ENCODE measurements at places on chromosomes 7 and 10.

- DNase-seq = no peak
Observed at GRCh38 chr10:70940834-70941568, 52.6 kb upstream of the PCBD1 start.

GRCh38 chr7:156612930-156613329, 27.6 kb upstream of the RNF32 start:
- no peak for DNase-seq

DNA sequence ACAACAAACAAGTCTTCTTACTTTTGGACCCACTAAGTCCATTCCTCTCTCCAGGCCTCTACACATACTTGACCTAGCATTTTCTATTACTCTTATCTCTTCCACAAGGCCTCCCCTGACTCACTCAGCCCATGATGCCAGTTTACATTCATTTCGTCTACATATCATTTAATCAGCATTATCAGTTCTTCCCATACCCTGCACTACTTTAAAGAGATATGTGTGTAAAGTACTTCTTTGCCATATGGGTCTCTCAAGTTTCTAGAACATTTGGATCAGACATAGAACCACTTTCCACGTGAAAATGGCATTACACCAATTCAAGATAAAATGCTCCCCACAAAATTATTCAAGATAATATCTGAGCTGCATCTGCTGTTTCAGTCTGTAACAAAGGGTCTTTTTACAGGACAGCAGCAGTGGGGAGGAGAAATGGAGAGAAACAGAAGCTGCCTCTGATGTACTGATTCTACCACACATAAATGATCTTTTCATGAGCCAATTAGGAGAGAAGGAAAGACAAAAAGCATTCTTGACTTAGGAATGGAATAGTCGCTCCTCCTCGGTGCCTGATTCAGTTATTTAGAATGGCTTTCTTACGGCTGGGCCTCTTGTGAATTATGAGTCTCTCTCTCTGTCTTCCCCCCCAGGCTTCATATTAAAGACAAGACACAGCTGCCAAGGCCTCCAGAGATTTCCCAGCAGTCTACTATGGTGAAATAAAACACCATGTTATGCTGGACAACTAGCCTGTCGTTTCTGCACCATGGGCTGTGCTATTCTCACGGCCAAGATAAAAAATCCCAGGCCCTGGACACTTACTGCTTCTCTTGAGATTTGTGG, 46.9 kb upstream of the SEPTIN7 start:
- DNase-seq = no peak

DNA sequence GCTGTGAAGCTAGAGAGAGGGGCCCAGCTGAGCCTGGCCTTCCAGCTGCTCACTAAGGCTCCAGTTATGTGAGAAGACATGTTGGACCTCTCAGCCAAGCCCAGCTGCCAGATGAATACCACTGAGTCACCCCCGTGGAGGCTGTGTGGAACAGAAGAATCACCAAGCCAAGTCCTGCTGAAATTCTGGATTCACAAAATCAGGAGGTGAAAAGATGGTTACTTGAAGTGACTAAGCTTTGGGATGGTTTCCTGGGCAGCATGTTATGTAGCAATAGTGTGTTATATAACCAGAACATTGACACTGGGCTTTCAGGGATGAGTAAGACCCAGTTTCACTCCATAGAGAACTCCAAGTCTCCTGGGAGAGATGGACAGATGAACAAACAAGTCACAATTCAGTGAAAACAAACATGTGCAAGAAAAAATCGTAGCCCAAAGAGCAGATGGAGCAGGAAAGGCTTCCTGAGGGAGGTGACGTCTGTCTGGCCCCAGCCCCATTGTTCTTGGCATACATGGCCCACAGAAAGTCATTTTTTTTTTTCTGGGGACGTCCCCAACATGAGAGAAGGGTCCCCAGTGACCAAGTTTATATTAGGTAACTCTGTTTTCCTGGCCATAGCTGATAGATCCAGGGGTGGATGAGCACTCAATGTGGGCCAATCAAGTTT, 64.1 kb upstream of the PDZD8 start:
- no peak for DNase-seq

- peak; percentile 25 for DNase-seq
Observed at GRCh38 chr7:92276460-92276864, 30.7 kb downstream of the ANKIB1 start.

DNA sequence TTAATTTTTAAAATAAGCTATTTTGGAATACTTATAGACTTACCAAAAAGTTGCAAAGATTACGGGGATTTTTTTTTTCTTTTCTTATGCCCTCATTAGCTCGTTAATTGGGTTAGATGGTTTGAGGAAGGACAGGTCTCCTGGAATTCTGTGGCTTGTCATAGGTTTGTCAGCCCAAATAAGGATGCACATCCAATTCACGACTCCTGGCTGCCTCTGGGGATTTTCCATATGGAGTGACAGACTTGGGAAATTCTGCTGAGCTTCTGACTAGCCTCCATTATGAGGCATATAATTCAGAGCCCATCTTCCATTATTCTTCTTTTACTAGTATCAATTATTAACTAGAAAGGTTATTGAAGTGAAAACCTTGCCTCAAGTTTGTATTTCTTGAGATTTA, 102.1 kb downstream of the AUTS2 start:
- DNase-seq = no peak

DNA sequence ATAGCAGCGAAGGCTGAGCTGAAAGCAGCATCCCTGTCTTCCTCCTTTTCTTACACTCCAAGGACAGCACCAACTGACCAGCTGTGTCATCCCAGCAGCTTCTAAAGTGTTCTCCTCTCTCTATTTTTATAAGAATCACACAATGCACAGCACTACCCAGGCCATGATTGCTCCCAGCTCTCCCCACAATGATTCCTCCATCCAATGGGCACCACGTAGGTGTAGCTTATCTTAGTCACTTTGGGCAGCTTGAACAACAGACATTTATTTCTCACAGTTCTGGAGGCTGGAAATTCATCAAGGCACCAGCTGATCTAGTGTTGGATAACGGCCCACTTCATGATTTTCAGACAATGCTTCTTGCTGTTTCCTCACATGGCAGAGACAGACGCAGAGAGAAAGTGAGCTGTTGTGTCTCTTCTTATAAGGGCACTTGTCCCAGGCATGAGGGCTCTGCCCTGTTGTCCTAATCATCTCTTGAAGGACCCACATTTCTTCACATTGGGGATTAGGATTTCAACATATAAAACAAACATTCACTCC, 92.0 kb upstream of the CDC14C start:
- no peak for DNase-seq

GRCh38 chr10:68153473-68154210, 44.4 kb downstream of the MYPN start:
- DNase-seq = no peak

- DNase-seq = peak; percentile 76
Observed at GRCh38 chr10:22251751-22252223, 34.0 kb upstream of the EBLN1 start.

GRCh38 chr10:53183733-53184132, 411.1 kb upstream of the MBL2 start:
- DNase-seq = no peak

DNA sequence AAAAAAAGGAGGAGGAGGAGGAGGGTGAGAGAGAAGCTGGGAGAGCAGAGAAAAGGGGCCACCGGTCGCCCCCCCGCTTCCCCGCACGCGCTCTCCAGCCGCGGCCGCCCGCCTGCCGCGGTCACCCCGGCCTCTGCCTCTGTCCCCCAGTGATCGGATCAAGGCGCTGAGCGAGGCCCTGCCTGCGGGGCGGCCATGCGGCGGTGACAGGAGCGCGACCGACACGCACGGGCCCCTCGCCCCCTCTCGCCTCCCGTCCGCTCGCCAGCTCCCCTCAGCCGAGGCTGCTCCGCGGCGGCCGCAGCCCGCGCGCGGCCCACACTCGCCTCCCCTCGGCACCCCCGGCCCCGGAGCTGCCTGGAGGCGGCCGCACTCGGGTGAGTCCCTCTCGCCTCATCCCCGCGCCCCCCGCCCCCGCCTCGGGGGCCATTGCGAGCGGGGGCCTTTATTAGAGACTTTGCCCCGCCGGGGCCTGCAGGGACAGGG, at the start of gene GTF2I:
Gene GTF2I, plus strand, starts transcription at position 27 of the 486 bp plus-strand sequence. CDS start 31,411 bp downstream, outside the sequence.
- DNase-seq = no peak

GRCh38 chr10:69344591-69345252, 66.4 kb downstream of the HK1 start:
- DNase-seq = no peak

GRCh38 chr7:149257146-149257545, 4.8 kb upstream of the ZNF783 start:
- DNase-seq = no peak

DNA sequence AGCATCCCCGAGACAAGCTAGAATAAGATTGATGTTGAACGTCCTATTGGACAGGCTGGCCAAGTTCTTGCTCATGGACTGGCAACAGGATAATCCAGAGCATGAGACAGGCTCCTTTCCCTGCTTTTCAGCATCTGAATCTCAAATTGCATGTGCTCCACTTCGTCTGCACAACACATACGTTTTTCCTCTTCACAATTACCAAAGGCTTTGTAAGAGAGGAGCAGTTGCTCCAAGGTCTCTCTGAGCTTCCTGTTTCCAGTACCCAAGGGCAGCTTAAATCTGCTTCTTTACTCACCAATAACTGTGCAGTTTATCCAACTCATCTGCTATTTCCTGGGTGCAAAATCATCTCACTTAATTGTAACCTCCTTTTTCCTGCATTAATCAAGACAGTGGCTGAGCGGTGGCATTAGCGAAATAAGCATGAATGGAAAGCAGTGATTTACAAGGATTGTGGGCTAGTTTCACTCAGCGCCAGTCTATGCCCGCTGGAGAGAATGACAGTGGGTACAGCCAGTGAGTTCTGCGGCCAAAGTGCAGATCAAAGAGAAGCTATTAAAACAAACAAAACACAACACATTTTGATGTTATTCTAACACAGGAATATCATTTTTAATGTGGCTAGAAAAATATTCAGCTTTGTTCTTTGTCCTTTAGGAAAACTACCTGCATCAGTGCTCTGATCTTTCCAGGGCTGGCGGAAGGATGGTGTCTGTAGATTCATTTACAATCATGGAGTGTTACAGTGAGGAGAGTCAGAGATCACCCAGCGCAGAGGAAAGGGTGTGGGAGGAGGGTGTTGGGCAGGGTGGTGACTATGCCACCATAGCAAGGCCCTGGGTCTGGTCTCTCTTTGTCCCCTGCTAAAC, 79.8 kb downstream of the CHN2 start:
- DNase-seq = no peak

DNA sequence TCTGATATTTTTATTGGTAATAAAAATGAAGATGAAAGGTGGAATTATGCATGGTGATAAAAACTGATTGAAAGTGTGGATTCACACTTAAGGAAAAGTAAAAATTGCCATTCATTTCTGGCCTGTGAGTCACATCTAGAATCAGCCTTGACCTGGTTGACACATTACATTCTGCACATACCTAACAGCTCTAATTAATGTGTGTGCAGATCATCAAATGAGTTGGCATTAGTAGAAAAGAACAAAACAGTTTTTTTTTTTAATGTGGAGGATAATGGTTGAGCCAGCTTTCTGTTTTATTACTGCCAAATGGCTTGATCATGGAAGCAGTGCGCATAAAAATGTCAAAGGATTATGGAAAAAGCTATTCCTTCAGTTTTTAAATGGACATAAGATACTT, 142.6 kb upstream of the TMEM196 start:
- DNase-seq = no peak

DNA sequence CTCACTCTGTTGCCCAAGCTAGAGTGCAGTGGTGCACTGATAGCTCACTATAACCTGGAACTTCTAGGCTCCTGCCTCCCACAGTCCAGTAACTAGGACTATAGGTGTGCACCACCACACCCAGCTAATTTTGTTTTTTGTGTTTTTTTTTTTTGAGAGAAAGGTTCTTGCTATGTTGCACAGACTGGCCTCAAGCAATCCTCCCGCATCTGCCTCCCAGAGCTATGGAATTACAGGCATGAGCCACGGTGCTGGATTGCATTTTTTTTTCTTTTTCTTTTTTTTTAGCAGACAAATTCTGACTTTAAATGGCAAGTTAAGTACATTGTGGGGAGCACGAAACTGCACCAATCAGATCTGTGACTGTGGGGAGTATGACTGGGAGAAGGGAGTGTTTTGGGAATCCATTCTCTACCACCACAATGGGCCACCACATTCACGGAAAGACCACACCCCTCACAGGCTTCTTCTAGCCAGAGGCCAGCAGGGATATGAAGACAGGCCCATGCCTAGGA, 58.1 kb upstream of the MSMB start:
- DNase-seq = no peak

DNA sequence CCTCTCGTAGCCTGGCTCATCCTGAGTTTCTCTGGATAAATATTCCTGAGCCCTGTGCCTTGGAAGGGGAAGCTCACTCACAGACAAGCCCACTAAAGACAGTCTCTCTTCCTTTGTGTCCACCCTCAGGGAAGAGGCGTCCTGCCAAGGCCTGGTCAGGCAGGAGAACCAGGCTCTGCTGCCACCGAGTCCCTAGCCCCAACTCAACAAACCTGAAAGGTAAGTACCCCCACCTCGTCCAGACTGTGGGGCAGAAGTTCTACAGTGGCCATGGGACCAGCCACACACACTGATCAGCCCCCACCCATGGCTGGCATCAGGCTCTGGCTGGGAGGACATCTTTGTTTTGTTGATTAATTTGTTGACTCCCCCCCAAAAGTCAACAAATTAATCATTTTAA, 2.8 kb downstream of the GPR15LG start:
- DNase-seq = no peak

DNA sequence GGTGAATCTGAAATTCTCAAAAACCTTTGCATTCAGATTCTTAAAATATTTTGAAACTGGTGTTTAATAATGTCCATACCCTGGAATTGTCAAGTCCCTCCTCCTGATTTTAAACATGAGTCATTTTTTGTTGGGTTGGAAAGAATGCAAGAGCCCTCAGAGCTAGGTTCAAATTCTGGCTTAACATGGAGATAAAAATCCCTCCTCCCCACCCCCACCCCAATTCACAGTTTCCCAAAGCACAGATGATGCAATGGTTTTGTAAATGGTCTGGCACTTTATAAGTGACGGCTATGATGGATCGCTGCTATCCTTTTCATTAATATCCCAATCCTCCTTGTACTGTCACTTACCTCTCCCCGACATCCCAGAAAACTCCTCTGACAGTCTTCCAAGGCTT, 332.8 kb downstream of the PLXNA4 start:
- no peak for DNase-seq

DNA sequence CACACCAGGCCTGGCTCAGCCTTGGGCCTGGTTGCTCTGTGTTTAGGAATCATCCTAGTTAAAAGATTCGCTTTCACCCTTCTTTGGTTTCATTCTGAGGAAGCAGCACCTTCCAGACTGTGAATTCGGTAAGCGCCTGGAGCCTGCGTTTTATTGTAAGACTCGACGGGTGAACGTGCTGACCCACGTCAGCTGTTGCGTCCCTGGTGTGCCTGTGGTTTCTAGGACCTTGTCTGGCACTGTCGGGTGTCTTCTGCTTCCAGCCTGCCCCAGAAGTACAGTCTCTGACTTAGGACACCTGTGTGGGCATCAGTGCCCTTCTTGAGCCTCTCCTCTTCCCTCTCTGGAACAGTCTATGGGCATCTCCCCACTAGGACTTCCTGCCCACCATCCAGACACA, 26.3 kb downstream of the MKI67 start:
- DNase-seq = no peak

- no peak for DNase-seq
Observed at GRCh38 chr7:31372231-31372959, 31.9 kb upstream of the NEUROD6 start.
